ENCODE measurements at places on chromosomes 3 and 15. TPM values are rescaled to one million over a fixed set of nuclear protein-coding genes. Genes with fewer than 3 reads are reported as not detected.

DNA sequence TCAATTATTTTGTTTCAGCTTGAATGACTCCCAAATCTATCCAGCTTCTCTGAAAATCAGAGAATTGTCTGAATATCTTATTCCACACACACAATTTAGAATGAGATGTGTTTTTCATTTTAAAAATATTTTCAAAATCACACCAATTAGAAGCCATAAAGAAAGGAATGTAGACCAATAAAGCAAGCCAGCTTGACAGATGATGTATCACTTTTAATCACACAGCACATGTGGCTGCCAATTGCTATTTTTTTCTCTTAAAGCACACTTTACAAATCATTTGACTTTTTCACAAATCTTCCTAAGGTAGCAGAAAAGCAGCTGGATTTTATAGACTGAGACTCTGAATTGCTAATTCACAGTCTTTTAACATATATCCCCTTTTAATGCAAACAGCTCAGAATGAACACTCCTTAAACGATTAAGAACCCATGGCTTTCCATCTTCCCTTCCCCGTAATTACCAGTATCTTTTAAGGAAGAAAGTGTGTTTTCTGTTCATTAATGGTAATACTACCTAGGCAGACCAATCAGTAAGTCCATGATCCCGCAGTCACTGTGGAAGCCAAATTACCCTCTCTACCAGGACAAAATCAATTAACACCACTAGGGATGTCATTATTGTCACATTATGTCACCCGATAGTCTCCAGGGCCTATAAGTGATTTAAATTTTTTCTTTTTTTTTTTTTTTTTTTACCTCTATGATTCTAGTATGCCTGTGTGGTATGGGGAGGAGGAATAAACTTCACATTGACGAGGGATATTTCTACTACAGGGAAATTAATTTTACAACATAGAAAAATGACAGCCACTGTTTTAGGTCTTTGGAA is 250.0 kb upstream of the VEPH1 start:
- H3K4me1 ChIP-seq = no peaks in the 10 kb centered on the region
- peaks cover 51% of the 10 kb centered on the region for H3K27me3 ChIP-seq
- no peak overlapping the region for H3K4me3 ChIP-seq

DNA sequence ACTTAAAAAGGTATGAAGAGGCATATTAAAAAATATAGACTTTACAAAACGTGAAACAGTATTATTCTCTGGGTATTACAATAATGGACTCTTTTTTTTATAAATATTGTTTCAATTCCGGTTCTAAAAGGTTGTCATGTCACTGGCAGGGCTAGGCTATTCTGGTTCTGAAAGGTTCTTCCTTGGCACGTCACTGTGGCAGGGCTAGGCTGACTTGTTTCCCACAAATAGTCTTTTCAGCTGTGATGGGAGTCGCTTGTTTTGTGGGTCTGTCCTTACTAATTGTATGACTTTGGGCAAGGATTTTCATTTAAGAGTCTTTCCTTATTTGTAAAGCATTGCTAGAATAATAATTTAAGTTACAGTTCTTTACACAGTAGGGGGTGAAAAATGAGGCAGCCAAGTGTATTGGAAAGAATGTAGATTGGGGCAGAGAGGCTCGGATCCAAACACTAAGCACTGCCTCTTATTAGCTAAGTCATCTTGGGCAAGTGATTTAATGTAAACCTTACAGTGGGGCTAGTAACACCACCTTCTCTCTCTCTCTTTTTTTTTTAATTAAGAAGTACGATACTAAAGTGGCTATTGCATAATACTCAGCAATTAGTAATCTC is 12.4 kb upstream of the MELTF start:
- peaks cover 49% of the 10 kb centered on the region for H3K36me3 ChIP-seq
- H3K27ac ChIP-seq = peak overlapping the region; percentile 70
- no peak overlapping the region for H3K4me3 ChIP-seq
- no peak for DNase-seq
- H3K4me1 ChIP-seq = peaks cover 10% of the 10 kb centered on the region
- H3K27me3 ChIP-seq = no peaks in the 10 kb centered on the region

- H3K4me3 ChIP-seq = no peak overlapping the region
- H3K27ac ChIP-seq = no peak overlapping the region
- peaks cover 16% of the 10 kb centered on the region for H3K4me1 ChIP-seq
- H3K36me3 ChIP-seq = no peaks in the 10 kb centered on the region
Observed at GRCh38 chr15:90650956-90651689, 66.0 kb upstream of the BLM start.

GRCh38 chr15:89340573-89340972 is 5.9 kb upstream of the POLG start:
- no peak overlapping the region for H3K27ac ChIP-seq
- no peak for DNase-seq
- H3K36me3 ChIP-seq = no peaks in the 10 kb centered on the region
- H3K27me3 ChIP-seq = peaks cover 48% of the 10 kb centered on the region
- H3K4me1 ChIP-seq = peaks cover 9% of the 10 kb centered on the region

DNA sequence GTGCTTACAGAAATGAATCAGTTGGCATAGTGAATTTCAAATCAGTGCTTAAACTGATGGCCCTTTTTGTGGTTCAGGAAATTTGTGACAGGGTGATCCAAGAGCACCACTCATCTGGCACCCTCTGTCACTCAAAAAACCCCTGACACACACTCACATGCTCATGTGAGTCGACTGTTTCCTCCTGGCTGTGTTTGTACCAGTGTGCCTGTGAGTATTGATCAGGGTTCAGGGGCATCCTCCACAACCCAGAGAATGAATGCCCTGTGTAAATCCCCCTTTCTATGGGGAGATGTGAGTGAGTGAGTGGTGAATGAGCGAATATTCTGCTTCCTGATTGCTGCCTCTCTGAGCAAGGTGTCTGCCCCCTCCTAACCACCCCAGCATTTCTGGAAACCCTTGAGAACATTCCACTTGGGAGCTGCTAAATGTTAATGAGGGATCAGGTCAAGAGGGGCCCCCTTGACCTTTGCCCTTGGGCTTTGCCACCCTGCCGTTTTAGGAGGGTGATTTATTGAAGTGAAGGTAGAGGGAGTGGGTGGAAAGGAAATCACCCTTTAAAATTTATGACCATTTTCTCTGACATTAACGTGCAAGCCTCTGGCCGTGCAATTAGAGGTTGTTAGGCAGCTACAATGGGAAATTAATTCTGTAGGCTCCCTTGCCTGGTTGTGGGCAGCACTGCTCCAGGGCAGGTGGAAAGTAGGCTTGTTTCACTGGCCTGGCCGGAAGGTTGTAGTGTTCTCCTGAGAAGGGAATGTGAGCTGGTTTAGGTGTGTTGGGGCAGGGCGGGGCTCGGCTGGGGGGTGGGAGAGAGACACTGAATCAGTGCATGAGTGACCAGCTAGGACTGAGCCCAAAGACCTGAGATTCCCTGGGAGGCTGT is 87.2 kb downstream of the SLCO3A1 start:
- H3K36me3 ChIP-seq = no peaks in the 10 kb centered on the region
- H3K4me3 ChIP-seq = no peak overlapping the region
- H3K27me3 ChIP-seq = peaks cover 2% of the 10 kb centered on the region
- H3K4me1 ChIP-seq = peaks cover 2% of the 10 kb centered on the region

DNA sequence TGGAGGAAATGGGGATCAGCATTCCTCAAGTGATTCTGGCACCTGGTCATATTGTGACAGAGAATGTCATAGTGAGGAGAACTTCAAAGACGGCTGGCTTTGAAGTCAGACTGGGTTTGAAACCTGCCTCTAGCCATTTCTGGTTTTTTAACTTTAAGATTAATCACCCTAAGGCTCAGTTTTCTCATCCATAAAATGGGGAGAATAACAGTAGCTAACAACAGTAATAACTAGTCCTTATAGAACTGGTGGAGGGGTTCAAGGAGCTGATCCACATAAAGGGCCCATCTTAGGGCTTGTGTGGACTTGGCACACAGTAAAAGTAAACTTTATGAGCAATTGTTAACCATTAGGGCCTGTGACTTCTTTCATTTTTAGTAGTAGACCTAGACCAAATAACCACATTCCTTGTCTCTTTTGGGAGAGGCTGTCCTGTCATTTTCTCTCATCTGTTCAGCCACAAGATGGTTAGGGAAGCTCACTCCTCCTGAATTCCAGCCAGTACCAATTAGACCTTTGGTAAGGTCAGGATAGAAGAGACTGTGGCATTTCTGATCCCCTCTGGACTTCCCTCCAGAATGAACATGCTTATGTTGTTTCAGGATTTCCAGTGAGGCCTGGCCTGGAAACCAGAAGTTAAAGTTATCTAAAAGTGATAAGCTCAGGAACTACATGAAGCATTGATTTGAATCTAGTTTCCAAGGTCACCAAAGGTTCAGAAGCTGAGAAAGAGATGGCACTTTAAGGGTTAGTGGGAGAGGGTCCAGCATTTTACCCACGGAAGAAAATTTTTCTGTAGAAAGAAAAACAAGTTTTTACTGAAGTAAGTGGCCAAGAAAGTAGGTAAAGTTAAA is 159.3 kb upstream of the DPH6 start:
- H3K4me1 ChIP-seq = peaks cover 42% of the 10 kb centered on the region
- H3K36me3 ChIP-seq = no peaks in the 10 kb centered on the region
- H3K4me3 ChIP-seq = no peak overlapping the region
- no peaks in the 10 kb centered on the region for H3K27me3 ChIP-seq
- no peak for DNase-seq

- no peaks in the 10 kb centered on the region for H3K27me3 ChIP-seq
- peaks cover 2% of the 10 kb centered on the region for H3K4me1 ChIP-seq
- DNase-seq = no peak
- peaks cover 52% of the 10 kb centered on the region for H3K36me3 ChIP-seq
- no peak overlapping the region for H3K4me3 ChIP-seq
Observed at GRCh38 chr15:25690673-25691543, 172.2 kb downstream of the ATP10A start.

- no peaks in the 10 kb centered on the region for H3K27me3 ChIP-seq
- H3K4me1 ChIP-seq = no peaks in the 10 kb centered on the region
- DNase-seq = no peak
Observed at GRCh38 chr15:24898715-24899272, 56.0 kb upstream of the SNRPN start.

DNA sequence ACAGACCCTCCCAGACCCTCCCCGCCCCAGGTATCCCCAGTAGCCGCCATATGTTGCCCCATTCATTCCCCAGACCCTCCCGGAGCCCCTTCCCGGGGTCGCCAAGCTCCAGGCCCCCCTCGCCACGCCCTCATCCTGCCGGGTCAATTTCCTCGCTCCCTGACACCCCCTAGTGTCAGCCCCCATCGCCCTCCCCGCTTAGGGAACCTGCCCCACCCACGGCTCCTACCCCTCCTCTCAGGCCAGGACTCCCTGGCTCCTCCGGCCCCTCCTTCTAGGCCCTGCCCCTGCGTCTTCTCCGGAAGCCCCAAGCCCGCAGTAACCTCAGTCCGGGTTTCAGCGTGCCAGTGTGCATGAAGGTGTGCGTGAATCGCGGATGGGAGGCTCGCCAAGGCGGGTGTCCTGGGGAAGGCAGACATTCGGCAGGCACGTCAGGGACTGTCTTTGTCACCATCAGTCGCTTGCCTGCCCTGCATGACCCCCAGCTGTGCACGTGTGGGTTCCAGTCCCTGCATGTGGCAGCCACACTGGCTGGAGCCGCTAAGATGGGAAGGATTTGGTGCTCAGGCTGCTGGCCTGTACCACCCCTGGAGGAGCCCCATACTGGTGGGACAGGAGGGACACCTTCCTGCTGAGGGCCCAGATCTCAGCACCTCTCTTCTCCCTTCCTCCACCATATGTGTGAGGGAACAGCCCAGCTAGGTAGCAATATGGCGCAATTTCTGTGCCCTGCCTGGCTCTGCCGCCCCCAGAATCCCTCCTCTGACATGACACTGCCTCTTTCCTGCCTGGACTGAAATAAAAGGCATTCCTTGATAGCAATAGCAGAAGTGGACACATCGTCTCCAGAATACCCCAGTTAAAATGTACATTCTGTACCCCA is 693 bp downstream of the DISP2 start:
- H3K27ac ChIP-seq = no peak overlapping the region
- peak overlapping the region; percentile 65 for H3K4me3 ChIP-seq
- no peaks in the 10 kb centered on the region for H3K36me3 ChIP-seq
- peaks cover 6% of the 10 kb centered on the region for H3K27me3 ChIP-seq

DNA sequence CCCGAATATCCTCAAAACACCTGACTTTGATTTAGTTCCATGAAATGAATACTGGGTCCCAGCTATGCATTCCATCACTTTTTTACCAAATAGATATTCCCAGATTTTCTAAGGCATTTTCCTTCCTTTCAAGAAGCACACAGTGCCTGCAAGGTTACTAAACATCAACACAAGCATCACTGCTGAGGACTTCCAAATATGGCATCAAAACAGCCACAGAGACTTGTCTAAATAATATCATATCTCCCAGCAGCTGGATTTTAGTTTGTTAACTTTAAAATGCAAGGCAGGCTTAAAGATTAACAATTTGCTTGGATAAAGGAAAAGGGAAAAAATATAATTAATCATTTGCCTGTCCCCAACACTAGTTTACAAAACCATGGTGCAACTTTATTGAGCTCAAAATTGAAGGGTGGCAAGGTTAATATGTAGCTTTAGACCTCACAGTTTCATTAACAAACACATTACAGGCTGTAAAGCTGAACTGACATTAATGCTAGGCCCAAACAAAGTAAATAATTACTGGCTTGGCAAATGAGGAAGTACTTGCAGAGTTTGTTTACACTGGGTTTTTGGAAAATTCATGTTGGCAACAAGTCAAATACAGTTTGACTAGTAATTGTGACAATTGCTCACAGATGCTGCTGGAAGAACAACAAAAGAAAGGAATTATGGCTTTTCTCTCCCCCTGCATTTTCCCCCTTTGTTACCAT is 401.7 kb upstream of the CDIN1 start:
- H3K36me3 ChIP-seq = peaks cover 1% of the 10 kb centered on the region
- H3K27me3 ChIP-seq = no peaks in the 10 kb centered on the region
- no peak for DNase-seq
- H3K27ac ChIP-seq = peak overlapping the region; percentile 76
- peaks cover 65% of the 10 kb centered on the region for H3K4me1 ChIP-seq

DNA sequence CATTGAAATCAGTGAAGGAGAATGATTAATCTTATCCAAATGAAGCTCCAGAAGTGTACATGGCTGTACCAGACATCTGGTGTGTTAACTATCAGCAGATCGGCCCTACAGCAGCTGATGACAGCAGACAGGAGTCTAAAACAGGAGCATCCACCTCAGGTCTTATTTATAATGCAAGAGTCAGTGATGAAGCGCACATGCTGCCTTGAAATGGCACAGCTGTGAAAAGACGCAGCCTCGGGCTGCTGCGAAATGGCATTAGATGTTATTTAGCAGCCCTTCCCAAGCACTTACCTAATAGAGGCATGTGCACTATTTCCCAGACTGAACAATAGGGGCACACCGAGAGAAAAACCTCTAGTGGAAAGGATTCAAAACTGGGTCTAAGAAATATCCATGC is 472.3 kb upstream of the CBLB start:
- DNase-seq = no peak
- H3K27ac ChIP-seq = no peak overlapping the region

TRH gene
- total RNA-seq = not detected

RAB7A gene
- total RNA-seq = 284 TPM

GRK7 gene
- total RNA-seq = not detected

ANKRD28 gene
- total RNA-seq = 160 TPM

Measured in osteocyte (in vitro differentiated cells).